Muscle of arm (tissue), 14 donors: ENCODE measurements at places on chromosomes 1 and 21. TPM values are rescaled to one million over a fixed set of nuclear protein-coding genes. Genes with fewer than 3 reads are reported as not detected.

DNA sequence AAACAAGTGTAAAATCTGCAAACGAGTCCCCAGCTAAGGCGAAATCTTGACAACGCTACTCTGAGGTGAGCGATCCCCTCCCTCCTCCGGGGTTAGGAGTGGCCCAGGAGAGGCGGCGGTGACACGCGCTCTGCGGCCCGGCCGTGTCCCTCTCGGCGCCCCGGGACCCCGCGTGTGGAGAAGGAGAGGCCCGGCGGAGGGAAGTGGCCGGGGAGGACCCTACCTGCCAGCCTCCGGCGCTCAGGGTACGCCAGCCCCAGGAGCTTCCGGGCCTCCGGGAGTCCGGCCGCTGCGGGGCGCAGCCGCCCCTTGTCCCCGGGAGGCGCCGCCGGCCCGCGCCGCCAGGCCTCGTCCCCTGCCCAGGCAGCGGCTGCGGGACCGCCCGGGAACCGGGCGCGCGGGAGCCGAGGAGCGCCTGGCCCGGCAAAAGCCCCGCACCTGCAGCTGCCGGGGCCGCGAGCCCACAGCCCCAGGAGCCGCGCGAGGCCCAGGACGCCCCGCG lies 543 bp downstream of the ABCB10 start:
- DNase-seq = no peak

DNA sequence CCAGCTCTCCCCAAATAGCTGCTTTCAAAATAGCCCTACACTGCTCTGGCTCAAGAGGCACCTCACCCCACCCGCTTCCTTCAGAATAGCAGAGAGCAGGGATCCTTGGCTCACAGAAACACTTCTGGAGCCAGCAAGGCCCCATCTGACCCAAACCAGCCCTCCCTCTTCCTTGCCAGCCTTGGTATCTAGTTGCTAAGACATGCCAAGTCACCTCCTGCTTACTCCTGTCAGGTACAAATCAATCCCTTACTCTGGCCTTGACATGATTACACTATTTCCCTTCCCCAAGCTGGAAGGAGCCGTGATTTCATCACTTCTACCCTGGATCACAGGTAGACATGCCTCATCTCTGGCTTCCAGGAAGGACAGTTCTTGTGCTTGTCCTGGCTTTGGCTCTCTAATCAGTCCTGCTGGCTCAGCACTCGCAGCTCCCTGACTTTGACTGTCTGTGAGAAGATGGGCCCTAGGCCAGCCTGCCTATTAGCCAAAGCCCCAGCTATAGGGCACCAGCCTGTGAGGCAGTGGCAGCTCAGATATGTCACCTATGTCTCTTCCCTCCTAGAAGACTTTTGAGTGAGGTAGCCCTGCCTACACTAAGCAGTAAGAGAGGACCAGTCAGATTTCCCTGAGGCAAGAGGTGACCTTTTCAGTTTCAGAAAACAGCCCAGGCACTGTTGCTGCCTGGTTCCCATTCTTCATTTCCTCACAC lies 8.9 kb upstream of the MUTYH start:
- no peak for DNase-seq

GRCh38 chr1:113363935-113364334 lies 26.4 kb upstream of the MAGI3 start:
- no peak for DNase-seq

GRCh38 chr1:51063121-51063520 lies 38.9 kb upstream of the C1orf185 start:
- no peak for DNase-seq

GRCh38 chr21:45592208-45592619 lies 50.0 kb upstream of the SLC19A1 start:
- DNase-seq = no peak

- no peak for DNase-seq
These were observed 57.9 kb upstream of the S1PR1 start for GRCh38 chr1:101178688-101179491.

- no peak for DNase-seq
These were observed 59.5 kb upstream of the LRRC53 start for GRCh38 chr1:74571891-74572290.

- no peak for DNase-seq
These were observed 20.4 kb downstream of the MAP7D1 start for GRCh38 chr1:36176106-36176949.

DNA sequence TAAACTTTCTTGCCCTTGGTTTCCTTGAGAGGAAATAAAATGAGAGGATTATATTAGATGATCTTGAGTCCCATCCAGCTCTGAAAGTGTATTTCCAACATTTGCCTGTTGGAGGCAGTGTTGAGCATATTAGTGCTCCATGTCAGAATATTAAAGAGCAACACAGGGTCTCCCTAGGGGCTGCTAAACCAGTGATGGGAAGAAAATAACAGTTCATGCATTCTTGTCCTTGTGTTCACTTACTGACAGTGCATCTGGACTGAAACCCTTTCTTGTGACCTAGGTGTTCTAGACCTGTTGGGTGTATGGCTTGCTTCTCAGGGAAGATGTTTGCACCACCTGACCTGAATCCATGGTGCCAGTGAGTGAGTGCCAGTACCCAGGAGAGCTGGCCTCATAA lies 124.7 kb upstream of the KIAA0040 start:
- peak; percentile 48 for DNase-seq

DNA sequence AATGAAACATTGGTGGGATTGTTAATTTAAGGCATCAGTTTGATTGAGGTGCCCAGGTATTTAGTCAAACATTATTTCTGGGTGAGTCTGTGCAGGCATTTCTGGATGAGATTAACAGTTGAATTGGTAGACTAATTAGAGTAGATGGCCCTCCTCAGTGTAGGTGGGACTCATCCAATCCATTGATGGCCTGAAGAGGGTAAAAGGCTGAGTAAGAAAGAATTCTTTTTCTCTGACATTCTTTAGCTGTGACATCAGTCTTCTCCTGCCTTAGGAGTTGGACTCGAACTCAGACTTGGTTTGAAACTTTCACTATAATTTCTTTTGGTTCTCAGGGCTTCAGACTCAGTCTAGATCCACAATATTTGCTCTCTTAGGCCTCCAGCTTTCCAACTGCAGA lies 59.6 kb upstream of the ADAMTS5 start:
- no peak for DNase-seq

- no peak for DNase-seq
These were observed 358.1 kb downstream of the HHAT start for GRCh38 chr1:210686841-210687240.

DNA sequence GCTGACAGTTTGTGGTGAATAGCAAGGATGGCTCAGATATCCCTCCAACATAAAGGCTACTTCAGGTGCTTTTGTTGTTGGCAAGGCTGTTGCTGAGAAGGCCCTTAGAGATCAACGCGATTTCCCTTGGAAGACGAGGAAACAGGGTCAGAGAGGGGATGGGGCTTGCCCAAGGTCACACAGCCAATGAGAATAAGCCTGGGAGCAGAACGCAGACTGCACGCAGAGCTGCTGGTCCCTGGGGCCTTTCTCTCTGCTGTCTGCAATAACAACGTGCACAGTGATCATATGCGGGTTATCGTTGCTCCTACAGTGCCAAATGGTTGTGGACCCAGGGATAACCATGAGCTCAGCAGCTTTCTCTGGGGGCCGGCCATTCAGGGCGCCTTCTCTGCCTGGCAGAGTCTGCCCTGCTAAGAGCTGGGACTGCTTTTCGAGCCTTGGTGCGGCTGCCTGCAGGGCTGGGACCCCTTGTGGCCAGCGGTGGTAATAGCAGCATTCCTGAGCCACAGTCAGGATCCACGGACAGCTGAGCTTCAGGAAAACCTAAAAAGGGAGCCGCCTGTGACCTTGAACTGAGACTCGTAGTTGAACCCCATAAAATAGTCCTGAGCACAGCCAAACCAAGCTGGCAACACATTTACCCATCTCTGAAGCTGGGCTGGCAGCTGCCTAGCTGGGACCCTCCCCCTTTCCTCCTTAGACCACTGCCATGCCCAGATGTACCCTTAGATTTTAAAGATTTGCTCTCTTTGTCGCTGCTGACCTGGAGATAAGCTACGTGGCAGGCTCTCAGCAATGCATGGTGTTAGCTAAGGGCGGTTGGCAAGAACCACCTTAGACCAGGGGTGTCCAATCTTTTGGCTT lies 39.8 kb downstream of the HTR6 start:
- DNase-seq = peak; percentile 72

DNA sequence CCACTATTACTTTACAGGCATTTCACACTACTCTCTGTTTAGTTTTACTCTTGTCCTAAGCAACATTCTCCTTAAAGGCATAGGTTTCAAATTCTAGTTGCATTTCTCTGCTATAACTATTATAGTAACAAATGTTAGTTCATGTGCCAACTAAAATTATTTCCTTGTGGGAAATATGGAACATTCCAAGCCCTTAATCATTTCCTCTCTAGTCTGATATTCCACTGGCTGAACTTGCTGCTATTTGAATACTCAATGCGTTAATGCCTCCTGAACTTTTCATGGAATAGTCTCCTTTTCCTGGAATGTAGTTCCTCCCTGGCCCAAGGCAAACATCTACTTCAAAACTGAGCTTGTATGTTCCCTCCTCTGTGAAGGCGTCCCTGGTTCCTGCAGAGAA lies 19.3 kb upstream of the TBX19 start:
- DNase-seq = peak; percentile 52

GRCh38 chr1:175599212-175599705 lies 144.1 kb downstream of the TNR start:
- peak; percentile 26 for DNase-seq

GRCh38 chr1:58190267-58190988 lies 356.1 kb downstream of the OMA1 start:
- DNase-seq = no peak

DNA sequence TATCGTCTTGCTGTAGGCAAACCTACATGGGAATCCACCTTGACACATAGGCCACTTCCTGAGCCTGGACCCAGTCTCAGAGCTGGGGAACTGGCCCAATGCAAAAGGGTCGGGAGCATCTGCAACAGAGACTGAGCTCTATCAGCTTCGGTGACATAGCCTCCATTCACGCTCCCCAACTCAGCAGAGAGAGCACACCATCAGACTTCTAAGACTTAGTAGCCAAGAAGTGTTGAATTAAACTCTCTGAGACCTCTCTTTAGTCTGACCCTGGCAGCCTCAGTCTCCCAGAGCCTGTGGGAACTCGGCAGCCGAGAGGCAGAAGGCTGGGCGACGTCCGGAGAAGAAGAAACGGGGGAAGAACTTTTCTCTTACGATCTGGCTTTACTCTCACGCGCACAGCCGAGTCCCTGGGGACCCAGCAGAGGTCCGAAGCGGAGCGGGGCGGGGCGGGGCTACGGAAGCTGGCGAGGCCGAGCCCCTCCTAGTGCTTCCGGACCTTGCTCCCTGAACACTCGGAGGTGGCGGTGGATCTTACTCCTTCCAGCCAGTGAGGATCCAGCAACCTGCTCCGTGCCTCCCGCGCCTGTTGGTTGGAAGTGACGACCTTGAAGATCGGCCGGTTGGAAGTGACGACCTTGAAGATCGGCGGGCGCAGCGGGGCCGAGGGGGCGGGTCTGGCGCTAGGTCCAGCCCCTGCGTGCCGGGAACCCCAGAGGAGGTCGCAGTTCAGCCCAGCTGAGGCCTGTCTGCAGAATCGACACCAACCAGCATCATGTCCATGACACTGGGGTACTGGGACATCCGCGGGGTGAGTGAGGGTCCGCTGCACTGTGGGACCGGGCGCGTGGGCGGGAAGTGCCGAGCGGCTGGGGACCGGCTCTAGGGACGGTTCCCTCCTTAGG lies at the start of gene GSTM4:
Gene GSTM4 (plus strand): TSS at position 485 of the 905 bp plus-strand sequence. CDS start 291 bp downstream, at position 776.
- DNase-seq = peak; percentile 81

GRCh38 chr1:26541816-26542711 lies 12.5 kb downstream of the RPS6KA1 start:
- peak; percentile 43 for DNase-seq

- no peak for DNase-seq
These were observed 41.9 kb downstream of the SLC45A1 start for GRCh38 chr1:8359617-8360481.

DNA sequence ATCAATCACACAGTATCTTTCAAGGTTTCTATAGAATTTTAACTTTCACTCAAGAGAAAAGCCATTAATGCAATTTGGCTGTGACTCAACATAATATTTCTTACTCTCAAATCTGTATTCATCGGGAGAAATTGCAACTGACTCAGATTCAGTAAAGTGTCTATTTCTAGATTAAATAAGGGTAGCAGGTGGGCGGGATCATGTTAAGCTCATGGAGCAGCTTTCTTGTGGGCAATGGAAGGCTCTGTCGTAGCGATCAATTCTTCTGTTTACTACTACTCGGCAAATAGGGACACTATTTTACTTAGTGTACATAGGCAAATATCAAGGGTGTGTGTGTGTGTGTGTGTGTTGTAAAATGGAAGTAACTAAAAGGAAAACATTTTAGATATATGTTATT lies 423.6 kb upstream of the NEGR1 start:
- DNase-seq = no peak

GRCh38 chr1:113905435-113905861 lies 322 bp downstream of the DCLRE1B start:
- DNase-seq = no peak

Gene UTS2
- polyA plus RNA-seq = 0.17 TPM

Gene S1PR1
- polyA plus RNA-seq = not detected

Gene SERTAD4
- polyA plus RNA-seq = 5.8 TPM

Gene OLIG2
- polyA plus RNA-seq = 0.14 TPM

Gene ZFP69
- polyA plus RNA-seq = 6.3 TPM

Gene PDPN
- 34.0 TPM for polyA plus RNA-seq

Gene NES
- 766 TPM for polyA plus RNA-seq

Gene CCDC18
- 3.5 TPM for polyA plus RNA-seq

Gene ARTN
- polyA plus RNA-seq = 0.94 TPM

Gene BTG2
- 141 TPM for polyA plus RNA-seq

Gene OPTC
- not detected for polyA plus RNA-seq

Gene INTS7
- 8.5 TPM for polyA plus RNA-seq

Gene TPTE
- polyA plus RNA-seq = not detected
